ENCODE measurements at places on chromosomes 3 and 15. TPM values are rescaled to one million over a fixed set of nuclear protein-coding genes. Genes with fewer than 3 reads are reported as not detected.
A peak's percentile ranks its signal among the peaks of the same experiment; 100 is the strongest.

DNA sequence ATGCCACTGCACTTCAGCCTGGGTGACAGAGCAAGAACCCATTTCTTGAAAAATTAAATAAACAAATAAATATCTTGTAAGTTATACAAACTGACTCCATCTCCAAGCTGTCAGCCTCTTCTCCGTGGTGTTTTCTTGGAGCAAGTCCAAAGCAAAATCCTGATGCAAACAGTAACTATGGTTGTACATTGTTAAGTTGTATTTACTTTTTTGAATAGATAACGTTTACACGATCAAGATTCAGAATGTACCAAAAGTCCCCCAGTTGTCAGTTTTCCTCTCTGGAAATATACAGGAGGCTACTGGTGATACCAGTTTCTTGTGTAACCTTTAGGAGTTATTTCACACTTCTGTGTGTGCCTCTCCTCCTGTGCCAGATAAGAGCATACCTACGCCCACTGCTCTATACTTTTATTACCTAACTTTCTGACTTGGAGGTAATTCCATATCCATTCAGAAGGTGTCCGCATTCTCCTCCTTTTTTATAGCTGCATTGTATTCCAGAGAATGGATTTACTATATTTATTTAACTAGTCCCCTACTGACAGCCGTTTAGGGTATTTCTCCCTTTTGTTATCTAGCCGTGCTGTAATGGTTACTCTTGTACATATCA lies 14.2 kb downstream of the CMTM7 start:
- H3K27me3 ChIP-seq = no peaks in the 10 kb centered on the region
- H3K4me1 ChIP-seq = peaks cover 6% of the 10 kb centered on the region
- no peaks in the 10 kb centered on the region for H3K36me3 ChIP-seq
- DNase-seq = no peak

The COLQ gene
- 4.3 TPM for total RNA-seq

DNA sequence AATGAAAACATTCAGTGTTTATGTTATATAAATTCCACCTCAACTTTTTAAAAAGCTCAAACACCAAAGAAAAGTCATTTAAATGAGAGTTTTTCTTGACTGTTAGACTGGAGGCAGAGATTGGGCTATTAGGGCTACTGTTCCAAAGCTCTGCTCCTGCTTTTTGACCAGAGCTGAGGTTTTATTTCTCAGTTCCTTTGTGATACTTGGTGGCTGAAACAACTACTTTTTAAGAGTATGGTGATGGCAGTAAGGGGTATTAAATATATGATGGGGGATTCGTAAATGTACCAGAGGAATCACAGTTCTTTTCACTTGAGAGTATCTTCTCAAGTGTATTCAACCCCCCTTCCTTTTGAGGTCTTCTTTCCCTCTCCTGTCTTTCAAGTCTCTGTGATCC lies 186.1 kb upstream of the CGNL1 start:
- no peak overlapping the region for H3K4me3 ChIP-seq
- no peak overlapping the region for H3K27ac ChIP-seq
- no peaks in the 10 kb centered on the region for H3K27me3 ChIP-seq
- no peaks in the 10 kb centered on the region for H3K36me3 ChIP-seq
- no peak for DNase-seq
- H3K4me1 ChIP-seq = no peaks in the 10 kb centered on the region

The CACNA2D3 gene
- total RNA-seq = 11.2 TPM

The C3orf38 gene
- total RNA-seq = 20.9 TPM

DNA sequence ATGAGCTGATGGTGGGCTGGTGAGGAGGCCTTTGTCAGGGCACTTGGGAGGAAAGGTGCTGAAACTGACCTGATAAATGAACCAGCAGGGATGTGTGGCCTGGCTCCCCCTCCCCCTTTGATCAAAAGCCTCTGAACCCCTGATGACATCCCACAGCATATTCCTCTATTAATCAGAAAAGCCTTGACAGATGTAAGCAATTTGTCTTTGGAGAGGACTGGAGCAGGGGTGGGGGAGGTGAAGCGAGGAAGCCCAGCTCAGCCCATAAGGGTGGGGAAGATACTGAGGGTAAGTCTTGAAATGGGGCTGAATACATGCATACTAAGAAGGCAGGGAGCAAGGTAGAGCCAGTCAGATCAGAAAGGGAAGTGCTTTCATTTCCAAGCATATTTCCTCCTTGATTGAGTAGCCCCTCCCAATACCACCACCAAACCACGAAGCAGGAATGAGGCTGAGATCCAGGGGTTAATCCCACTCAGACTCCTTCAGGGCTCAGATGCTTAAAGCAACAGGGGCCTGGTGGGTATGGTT lies 34.7 kb upstream of the MRPS22 start:
- H3K36me3 ChIP-seq = no peaks in the 10 kb centered on the region
- no peak for DNase-seq
- H3K27ac ChIP-seq = no peak overlapping the region
- no peaks in the 10 kb centered on the region for H3K4me1 ChIP-seq
- no peak overlapping the region for H3K4me3 ChIP-seq

The MYLK gene
- 164 TPM for total RNA-seq

- peaks cover 35% of the 10 kb centered on the region for H3K4me1 ChIP-seq
- no peak overlapping the region for H3K4me3 ChIP-seq
- no peaks in the 10 kb centered on the region for H3K36me3 ChIP-seq
- peak overlapping the region; percentile 23 for H3K27ac ChIP-seq
- H3K27me3 ChIP-seq = no peaks in the 10 kb centered on the region
Measured at GRCh38 chr15:98658831-98659699, 10.7 kb downstream of the IGF1R start.

DNA sequence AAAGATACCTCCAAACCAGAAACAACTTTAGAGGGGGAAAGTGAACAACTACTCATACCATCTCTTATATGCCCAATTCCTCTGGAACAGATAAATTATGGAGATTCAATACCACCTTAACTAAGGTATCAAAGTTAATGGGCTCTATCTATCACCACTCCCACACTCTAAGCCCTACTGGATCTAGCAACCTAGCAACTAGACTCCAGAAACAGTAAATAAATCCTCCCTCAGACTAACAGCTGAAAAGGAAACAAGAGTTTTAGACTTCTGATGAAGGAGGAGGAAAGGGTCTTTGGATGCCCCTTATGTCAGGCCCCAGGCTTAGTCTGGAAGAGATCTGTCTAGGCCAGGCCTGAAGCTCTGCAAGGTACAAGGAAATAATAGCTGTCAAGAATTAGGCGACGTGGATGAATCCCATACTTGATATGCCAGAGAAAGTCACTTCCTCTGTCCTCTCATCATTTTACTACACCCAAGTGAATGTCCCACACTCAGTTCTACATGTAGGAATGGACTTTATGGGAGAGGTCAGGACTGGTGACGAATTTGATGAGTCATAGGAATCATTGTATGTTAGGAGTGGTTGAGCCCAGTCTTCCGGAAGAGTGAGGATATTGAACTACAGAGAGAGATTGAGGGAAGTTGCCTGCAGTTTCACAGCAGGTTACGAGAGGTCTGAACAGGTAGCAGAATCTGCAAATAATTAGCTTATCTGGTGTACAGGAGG lies 113.8 kb downstream of the AKAP13 start:
- H3K27me3 ChIP-seq = no peaks in the 10 kb centered on the region
- H3K27ac ChIP-seq = peak overlapping the region; percentile 68
- H3K36me3 ChIP-seq = no peaks in the 10 kb centered on the region
- no peak for DNase-seq
- H3K4me1 ChIP-seq = peaks cover 9% of the 10 kb centered on the region

Data from kidney (tissue), 22 donors.